ENCODE measurements at places on chromosomes 1 and 21.

DNA sequence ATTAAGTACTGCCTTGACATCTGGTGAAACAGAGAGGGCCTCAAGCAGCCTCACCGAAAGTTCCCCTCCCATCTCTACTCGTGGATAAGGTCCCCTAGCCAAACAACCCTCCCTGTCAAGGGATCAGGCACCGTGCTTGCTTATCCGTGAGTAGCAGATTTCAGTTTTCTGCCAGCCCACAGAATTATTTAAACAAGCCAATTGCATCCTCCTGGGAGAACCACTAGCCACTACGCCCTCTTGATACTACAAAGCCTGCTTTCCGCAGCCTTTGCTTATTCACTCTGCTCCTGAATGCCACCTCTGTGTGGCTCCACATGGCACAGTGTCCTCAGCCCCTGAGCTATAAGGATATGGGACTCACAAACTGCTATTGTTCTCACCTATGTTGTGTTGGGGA is 5.9 kb upstream of the TFF2 start:
- H3K36me3 ChIP-seq = no peaks in the 10 kb centered on the region
- H3K27ac ChIP-seq = no peak overlapping the region
- no peak overlapping the region for H3K4me3 ChIP-seq
- H3K4me1 ChIP-seq = no peaks in the 10 kb centered on the region
- DNase-seq = no peak

DNA sequence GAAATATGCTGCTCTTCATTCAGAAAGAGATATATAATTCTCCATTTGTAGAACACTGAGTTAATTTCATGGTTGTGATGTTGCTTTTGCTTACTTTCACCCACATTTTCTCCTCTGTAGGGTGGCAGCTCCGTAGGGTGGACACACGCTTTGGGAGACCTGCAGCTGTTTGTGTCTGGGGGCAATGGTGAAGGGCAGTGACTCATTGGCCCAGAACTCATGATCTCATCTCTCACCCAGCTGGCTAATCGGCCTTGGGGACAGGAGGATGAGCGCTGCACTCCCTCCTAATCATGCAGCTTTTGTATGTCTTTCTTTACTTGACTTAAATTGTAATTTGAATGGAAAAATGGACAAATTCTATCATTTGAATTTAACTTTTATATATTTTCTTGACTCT is 9.6 kb downstream of the DISC1 start:
- H3K27ac ChIP-seq = no peak overlapping the region
- H3K27me3 ChIP-seq = no peaks in the 10 kb centered on the region
- no peaks in the 10 kb centered on the region for H3K4me1 ChIP-seq
- no peaks in the 10 kb centered on the region for H3K36me3 ChIP-seq

GRCh38 chr21:46421191-46421750 is 37.4 kb upstream of the DIP2A start:
- H3K4me1 ChIP-seq = no peaks in the 10 kb centered on the region
- H3K4me3 ChIP-seq = no peak overlapping the region
- DNase-seq = no peak
- H3K27ac ChIP-seq = no peak overlapping the region
- peaks cover 81% of the 10 kb centered on the region for H3K36me3 ChIP-seq

DNA sequence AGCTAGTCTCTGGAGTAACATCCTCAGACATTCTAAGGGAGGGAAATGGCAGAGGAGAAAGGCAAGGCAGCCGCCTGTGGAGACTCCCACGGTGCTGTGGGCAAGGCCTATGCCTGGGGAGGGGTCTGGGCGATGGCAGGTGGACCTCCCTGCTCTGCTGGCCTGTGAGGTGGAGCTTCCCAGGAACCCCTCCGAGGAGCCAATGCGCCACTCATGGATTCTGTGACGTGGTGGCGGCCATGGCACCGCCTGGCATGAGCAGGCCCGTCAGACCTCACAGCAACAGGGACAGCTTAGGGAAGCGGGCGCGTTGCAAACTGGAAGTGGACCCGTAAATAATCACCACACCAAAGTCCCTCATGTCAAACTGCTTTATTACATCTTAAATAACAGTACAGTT is 6.7 kb upstream of the NADK start:
- H3K4me3 ChIP-seq = no peak overlapping the region
- H3K27me3 ChIP-seq = no peaks in the 10 kb centered on the region
- H3K4me1 ChIP-seq = peaks cover 28% of the 10 kb centered on the region
- no peak for DNase-seq
- peaks cover 55% of the 10 kb centered on the region for H3K36me3 ChIP-seq

DNA sequence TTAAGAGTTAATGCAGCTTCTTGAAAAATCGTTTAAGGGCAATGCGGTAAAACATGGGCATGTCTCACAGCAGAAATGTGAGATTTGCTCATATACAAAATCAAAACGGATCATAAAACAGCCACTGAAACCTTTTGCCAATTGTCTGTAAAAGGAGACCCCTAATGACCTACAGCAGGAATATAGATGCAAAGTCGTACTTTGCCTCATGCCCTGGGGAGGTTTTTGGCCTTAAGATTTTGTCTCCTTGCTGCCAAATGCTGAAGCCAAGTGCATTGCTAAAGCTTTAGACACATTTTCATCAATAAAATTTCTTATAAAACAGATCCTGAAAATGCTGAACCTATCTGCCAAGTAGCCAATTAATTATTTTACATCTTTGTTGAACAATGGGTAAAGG is 226.9 kb downstream of the TGFB2 start:
- H3K27ac ChIP-seq = no peak overlapping the region
- H3K4me3 ChIP-seq = no peak overlapping the region
- no peaks in the 10 kb centered on the region for H3K27me3 ChIP-seq
- no peaks in the 10 kb centered on the region for H3K36me3 ChIP-seq
- H3K4me1 ChIP-seq = no peaks in the 10 kb centered on the region

DNA sequence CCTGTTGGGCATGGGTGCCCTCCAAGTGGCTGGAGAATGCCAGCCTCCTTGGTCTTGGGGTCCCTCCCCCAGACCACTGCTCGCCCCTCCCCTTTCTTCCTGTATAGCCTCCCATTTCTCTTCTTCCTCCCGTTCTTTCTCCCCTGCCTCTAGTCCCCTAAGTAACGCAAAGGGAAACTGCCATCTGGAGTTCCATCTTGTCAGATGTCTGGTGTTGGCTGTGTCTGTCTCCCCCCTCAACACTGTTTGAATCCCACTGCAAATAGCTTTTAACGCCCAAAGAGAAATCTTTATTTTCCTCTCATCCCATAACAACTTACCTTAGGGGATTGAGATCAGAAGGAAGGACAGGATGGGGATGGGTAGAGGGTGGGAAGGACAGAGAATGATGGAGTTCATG is 55.3 kb upstream of the CSF3R start:
- H3K27ac ChIP-seq = no peak overlapping the region
- H3K4me3 ChIP-seq = no peak overlapping the region
- H3K4me1 ChIP-seq = no peaks in the 10 kb centered on the region
- peaks cover 39% of the 10 kb centered on the region for H3K27me3 ChIP-seq

- H3K36me3 ChIP-seq = no peaks in the 10 kb centered on the region
- DNase-seq = no peak
- H3K27ac ChIP-seq = peak overlapping the region; percentile 36
- H3K4me3 ChIP-seq = peak overlapping the region; percentile 93
- H3K27me3 ChIP-seq = peaks cover 3% of the 10 kb centered on the region
- H3K4me1 ChIP-seq = peaks cover 23% of the 10 kb centered on the region
Measured at GRCh38 chr1:226309398-226310244, 657 bp upstream of the LIN9 start.

Data from left lung (tissue), 14 donors.